ENCODE measurements at places on chromosomes 6 and 20.

GRCh38 chr20:36876473-36876833 lies 515 bp downstream of the TLDC2 start:
- no peak for DNase-seq

- no peak for DNase-seq
These were observed 54.7 kb downstream of the LRFN2 start for GRCh38 chr6:40532349-40533000.

- peak; percentile 47 for DNase-seq
These were observed 173.4 kb downstream of the PLCB1 start for GRCh38 chr20:8305449-8305978.

- no peak for DNase-seq
These were observed 136.0 kb downstream of the SOD2 start for GRCh38 chr6:159557031-159557430.

DNA sequence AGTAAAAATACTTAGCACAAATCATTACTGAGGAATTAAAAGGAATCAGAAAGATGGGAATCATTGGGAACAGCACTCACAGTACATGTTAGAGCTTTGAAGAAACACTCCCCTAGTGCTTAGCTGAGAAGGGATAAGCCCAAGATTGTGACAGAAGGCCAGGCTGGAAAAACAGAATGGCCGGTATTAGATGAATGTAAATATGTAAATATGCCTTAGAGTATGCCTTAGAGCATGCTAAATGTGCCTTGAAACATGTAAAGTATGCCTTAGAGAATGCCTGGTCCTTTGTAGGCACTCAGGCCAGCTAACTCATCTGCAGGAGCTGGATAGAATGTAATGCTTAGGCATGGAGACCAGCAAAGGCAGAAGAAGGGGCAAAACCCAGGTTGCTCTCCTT lies 10.6 kb upstream of the TENT5A start:
- DNase-seq: no peak

DNA sequence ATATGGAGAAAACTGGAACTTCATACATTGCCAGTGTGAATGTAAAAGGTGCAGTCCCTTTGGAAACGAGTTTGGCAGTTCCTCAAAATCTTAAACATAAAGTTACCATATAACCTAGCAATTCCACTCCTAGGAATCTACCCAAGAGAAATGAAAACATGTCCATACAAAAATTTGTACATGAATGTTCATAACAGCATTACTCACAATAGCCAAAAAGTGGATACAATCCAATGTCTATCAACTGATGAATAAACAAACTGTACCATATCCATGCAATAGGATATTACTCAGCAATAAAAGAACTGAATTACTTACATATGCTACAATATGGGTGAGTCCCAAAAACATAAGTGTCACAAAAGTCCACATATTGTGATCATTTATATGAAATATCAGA lies 48.7 kb upstream of the ERVFRD-1 start:
- DNase-seq: no peak

DNA sequence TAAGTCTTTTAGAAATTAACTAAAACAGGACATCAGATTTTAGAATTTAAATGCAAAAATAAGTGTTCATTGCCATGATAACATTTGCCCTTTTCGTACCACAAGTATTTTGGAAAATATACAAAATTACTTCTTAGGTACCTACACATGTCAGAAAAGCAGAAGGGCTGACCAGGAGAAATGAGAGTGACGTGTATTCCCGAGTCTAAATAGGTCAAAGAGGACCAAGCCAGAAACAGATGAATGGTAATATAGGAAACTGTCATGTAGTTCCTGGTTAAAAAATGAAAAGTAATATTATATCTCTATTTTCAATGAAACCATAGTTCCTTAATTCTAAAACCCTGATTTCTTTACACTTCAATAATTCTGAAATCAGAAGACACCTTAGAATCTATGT lies 126.2 kb downstream of the IPCEF1 start:
- DNase-seq: no peak

- DNase-seq: no peak
These were observed 38.2 kb downstream of the SAMD5 start for GRCh38 chr6:147546501-147547368.

- DNase-seq: no peak
These were observed 72.7 kb downstream of the SOX4 start for GRCh38 chr6:21666201-21666691.

GRCh38 chr6:36318690-36319435 lies 17.8 kb downstream of the BNIP5 start:
- no peak for DNase-seq

GRCh38 chr6:42260396-42260888 lies 42.8 kb upstream of the MRPS10 start:
- DNase-seq: no peak

DNA sequence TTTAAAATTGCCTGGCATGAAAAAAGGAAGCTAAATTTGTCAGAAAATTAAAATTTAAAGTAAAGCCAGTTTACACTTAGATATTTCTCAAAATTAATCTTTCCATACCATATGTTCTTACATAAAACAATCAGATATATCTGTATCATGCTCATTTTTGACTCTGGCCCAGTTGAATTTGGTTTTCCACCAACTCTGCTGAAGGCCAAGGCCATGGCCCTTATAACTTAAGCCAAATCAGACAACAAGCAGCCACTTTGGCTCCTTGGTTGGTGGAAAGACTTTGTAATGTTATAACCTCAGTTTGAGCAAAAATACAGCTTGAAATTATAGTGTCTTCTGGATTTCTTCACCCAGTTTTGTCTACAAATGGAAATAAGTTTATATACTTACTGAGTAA lies 97.3 kb downstream of the CENPW start:
- DNase-seq: no peak

- no peak for DNase-seq
These were observed 286.0 kb downstream of the FOXC1 start for GRCh38 chr6:1895721-1896120.

GRCh38 chr6:35388772-35389352 lies 46.5 kb downstream of the PPARD start:
- DNase-seq: no peak

Data from RWPE2 (cell line).